ENCODE measurements at places on chromosomes 6 and 20.

- no peak for DNase-seq
These were observed 10.1 kb upstream of the TCF15 start for GRCh38 chr20:620246-620645.

- DNase-seq: no peak
These were observed 35.7 kb downstream of the OGFRL1 start for GRCh38 chr6:71324194-71324785.

- DNase-seq: no peak
These were observed 144.3 kb upstream of the PRDM1 start for GRCh38 chr6:105941621-105942412.

DNA sequence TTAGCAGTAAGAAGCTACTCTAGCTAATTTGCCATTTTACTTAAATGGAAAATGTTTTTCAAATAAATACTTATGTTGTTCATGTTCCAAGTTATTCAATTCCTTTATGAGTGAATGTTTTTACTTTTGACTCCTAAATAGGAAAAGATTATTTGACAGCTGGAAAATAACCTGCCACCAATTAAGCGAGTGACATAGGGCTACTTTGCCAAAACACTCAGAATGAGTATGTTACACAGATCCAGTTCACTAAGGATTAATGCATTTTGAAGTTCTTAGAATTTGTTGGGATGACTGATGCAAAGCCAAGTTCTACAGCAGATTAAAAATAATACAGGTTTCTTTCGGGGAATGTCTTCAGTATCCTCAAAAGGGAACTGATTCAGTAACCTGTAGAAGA, 144.4 kb downstream of the ADGRG6 start:
- DNase-seq: no peak

DNA sequence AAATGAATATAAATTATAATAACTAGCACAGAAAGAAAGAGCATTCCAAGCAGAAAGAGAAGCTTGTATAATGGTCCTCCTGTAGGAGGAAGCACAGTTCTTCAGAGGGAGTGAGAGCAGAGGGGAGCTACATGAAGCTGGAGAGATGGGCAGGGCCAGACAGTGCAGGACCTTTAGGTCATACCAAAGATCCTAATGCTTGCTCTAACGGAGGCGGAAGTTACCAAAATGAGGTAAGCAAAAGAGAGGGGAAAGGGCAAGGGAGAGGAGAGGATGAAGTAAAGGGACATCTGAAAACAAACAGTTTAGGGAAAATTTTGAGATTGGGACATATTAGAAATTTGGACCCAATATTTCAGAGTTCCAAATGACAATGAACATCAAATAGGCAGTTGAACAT, 50.2 kb downstream of the HBS1L start:
- no peak for DNase-seq

- peak; percentile 62 for DNase-seq
These were observed 9.0 kb downstream of the ATF6B start for GRCh38 chr6:32118782-32119628.

DNA sequence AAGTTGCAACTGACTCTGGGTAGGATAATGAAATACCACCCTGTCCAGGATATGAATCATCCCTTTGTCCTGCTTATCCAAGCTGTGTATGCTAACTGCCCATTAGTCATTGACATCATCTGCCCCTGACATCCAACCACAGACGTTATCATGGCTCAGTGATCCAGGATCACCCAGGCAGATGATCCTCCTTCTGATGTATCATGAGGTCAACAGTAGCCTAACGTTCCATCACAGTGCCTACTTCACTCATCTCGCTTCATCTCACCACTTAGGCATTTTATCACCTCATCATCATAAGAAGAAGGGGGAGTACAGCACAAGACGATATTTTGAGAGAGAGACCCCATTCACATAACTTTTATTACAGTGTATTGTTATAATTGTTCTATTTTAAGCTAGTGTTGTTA, 13.4 kb upstream of the BTN3A2 start:
- peak; percentile 83 for DNase-seq

DNA sequence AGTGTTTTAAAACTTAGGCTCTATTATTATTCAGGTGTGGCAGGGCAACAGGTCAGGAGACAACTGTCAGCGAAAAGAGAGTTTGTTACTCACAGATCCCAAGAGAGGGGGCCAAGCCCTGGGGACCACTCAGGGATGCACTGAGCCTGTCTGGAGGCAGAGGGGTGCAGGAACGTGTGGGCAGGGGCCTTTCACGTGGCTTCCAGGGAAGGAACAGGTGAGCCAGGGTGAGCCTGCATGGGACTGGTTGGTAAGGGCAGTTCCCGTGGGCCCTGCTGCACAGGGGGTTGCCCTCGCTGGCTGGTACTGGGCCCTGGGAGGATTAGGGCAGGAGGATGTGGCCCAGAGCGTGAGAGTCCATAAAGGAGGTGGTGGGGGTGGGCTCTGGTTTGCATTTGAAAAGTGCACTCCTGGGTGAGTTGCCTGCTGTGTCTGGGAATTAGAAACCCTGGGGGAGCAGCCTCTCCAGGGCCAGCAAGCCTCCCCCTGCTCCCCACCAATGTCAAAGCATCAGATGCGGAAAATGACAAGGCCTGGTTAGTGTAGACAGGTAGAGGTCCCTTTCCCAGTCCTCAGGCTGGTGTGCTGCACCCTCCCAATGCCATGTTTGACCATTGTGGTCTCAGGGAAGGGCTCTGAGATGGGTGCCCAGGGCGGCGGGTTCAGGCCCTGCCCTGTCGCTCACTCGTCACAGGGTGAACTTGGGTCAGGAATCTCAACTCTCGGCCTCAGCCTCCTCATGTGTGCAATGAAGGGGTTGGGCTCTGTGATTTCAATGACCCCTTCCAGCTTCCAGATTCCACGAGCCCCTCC, 127.4 kb upstream of the RPS6KA2 start:
- DNase-seq: no peak

DNA sequence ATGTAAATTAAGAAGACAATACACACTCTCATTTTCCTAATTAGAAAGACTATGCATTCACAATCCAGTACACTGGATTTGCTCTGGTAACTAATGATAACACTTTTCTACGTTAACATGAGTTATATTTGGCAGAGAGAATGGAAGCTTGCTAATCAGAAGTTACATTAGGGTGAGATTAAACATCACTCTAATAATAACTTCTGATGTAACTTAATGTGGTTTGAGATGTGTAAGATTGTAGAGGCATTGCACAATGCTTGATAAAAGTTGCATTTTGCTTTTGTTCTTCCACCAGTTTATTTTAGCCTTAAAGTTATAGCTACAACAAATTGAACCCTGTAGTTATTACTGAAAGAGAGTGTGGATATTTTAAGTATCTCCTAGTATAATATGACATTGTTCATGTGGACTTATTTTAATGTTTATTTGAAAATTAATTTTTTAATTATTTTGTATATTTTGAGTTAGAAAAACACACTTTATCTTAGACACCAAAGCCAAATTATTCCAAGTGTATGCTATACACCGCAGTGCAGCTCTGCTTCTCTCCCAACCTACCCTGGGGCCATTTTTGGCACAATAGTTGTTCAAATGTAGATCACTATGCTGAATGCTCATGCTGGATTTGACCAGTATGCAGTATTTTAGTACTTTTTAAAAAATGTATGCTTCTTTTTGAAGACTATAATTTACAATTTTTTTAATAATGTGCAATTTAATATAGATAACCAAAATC, 143.2 kb downstream of the SLC16A10 start:
- DNase-seq: peak; percentile 75

DNA sequence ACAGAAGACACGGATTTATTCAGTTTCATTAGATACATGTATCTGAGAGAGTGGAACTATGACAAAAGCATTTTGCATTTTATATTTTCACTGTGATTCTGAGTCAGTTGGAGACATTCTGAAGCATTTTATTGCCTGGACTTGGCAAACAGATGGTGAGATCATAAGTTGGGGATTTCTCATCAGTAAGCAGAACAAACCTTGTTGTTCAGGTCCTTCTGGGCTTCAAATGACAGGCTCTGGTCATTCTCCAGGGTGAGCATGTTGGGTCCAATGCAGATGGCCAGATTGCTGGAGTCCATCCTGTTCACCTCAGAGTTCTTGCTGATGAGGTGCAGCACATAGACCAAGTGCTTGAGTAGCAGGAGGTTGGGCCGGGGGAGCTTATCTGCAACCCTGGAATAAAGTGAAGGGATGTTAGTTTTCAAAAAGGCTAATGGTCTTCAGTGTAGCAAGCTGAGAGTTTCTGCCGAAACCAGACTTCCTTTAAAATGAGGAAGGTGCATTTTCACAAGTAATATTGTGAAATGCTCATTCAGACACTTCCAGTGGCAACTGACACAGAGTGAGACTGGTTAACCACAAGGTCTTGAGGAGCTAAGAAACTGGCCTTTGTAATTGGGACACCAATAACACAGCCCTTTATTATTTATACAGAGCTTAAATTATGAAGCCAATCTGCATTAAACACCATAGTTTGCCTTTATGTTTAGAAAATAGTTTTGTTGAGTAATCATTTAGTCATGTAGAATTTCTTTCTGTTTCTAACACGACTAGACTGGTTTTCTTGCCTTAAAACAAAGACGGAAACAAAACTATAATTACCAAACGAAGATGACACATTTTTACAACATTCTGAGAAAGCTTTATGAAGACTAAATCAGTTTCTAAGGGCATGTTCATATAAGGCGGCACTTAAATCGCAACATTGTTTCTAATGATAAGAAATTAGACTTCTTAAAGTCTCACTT, 5.6 kb downstream of the TAGAP start:
- peak; percentile 100 for DNase-seq

GRCh38 chr6:36247693-36248092, 22.2 kb upstream of the PNPLA1 start:
- no peak for DNase-seq

GRCh38 chr6:39688494-39688893, 36.7 kb downstream of the KIF6 start:
- peak; percentile 47 for DNase-seq

DNA sequence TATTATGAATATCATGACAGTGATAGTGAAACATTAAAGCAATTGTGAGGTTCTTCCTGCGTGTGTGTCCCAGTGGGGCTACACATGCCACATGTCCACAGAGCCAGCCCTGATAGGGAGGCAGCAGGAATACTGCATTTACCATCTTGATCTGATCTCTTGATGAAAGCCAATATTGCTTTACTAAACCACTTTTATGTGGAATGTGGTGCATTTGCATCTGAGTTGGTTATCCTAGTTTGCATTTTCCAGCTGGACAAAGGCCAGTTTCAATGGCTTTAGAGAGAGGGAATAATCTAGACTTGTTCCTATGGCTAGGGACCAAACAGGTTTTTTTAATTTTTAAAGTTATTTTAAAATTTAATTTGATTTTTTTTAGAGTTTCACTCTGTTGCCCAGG, 216.3 kb upstream of the FERMT1 start:
- DNase-seq: no peak

- DNase-seq: no peak
These were observed 2.5 kb upstream of the PTPRT start for GRCh38 chr20:43191946-43192863.

GRCh38 chr6:166958926-166959861, 2.8 kb upstream of the RNASET2 start:
- peak; percentile 72 for DNase-seq

DNA sequence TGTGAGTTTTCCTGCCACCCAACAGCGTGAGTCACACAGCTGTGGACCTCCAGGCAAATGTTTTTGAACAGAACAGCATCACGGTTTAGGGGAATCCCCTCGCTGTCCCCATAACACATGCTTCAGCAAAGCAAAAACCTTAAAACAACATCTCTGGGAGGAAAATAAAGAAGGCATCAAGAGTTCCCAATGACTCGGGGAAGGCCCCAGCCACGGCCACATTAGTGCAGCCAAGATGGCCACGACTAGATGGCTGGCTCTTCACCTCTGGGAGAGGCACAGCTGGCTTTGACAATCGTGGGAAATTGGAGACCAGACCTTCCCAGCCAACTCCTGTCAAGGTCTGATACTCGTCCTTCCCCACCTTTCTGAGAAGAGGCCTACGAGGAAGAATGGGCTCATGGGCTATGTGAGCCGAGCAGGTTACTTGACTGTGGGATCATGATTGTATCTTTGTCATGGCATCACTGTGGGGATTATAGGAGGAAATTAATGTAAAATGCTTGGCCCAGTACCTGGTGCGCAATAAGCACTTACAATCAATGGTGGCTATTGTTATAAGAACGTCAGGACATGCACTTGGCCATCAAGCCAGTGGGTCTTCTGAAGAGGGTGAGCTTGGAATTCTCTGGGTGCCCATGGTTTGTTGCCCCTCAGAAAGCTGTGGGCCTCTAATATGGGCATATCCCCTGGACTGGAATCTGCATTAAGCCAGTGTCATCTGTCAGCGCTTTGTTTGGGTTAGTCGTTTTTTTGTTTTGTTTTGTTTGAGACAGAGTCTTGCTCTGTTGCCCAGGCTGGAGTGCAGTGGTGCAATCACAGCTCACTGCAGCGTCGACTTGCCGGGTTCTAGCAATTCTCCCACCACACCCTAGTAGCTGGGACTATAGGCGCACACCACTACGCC, 43.6 kb downstream of the FGD2 start:
- peak; percentile 60 for DNase-seq

- DNase-seq: peak; percentile 42
These were observed 74.7 kb upstream of the NOX3 start for GRCh38 chr6:155530219-155530834.

DNA sequence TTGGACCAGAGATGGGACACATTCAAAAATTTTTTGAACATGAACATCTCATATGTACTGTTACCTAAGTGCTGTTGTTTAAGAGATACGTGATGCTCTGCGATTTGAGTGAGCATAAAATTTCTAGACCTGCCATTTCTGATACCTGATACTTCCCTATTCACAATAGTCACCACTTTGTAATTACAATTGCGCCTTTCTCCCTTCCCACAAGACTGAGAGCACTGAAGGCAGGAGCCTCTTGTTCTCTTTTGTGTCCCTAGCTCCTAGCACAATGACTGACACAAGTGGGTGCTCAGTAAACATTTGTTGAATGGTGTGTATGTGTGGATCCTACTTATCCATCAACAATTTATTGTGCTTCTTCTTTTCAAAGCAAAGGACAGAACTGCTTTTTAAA, 92.8 kb upstream of the TMEM30A start:
- DNase-seq: no peak

DNA sequence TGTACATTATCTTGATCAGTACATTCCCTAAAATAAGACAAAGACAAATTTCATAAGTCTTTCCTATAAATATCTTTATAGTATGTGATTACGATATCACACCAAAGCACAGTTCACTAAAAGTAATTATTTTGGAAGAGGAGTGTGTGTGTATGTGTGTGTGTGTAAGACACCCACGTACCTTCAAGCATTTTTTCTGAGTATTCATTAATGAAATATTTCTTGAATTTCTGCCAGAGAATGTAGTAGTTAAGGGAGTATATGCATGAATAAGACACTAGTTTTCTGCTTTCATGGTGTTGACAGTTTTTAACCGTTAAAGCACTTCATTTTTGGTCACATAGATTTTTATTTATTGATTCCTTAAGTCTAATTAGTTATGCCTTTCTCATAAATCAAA, 36.8 kb downstream of the MANEA start:
- DNase-seq: no peak

GRCh38 chr6:3623451-3624249, 127.9 kb downstream of the PXDC1 start:
- no peak for DNase-seq
